ENCODE measurements at places on chromosomes 3 and 15. TPM values are rescaled to one million over a fixed set of nuclear protein-coding genes. Genes with fewer than 3 reads are reported as not detected.

Gene EFHB
- total RNA-seq: 1.3 TPM

Gene TMEM212
- 1.3 TPM for total RNA-seq

Gene ALG1L2
- not detected for total RNA-seq

Gene ITGA11
- total RNA-seq: 8.5 TPM

Gene STARD9
- 18.6 TPM for total RNA-seq

Gene CLRN1
- not detected for total RNA-seq

Gene GABRR3
- not detected for total RNA-seq

Gene EXOSC7
- total RNA-seq: 54.9 TPM

Gene AHSG
- not detected for total RNA-seq

Gene KCNMB3
- 3.7 TPM for total RNA-seq

Gene DAPK2
- 23.6 TPM for total RNA-seq

Gene KBTBD13
- total RNA-seq: 0.15 TPM

Gene LPCAT4
- total RNA-seq: 10.7 TPM

Gene RYR3
- 1.8 TPM for total RNA-seq

Gene ZNF80
- not detected for total RNA-seq

Gene SSR3
- 109 TPM for total RNA-seq

Gene OSBPL10
- 47.4 TPM for total RNA-seq

Gene NOX5
- 1.9 TPM for total RNA-seq

Gene OR5K2
- not detected for total RNA-seq

Gene ZNF35
- 18.7 TPM for total RNA-seq

Gene HYKK
- 8.6 TPM for total RNA-seq

Gene ABHD14A
- total RNA-seq: 17.1 TPM

Gene SKOR1
- 1.1 TPM for total RNA-seq

Gene SOX2
- under 0.01 TPM for total RNA-seq

Gene ZWILCH
- 4.0 TPM for total RNA-seq

Gene CCR9
- not detected for total RNA-seq

Gene STRA6
- total RNA-seq: 1.0 TPM

Gene BCHE
- total RNA-seq: 0.33 TPM

Gene LRRC15
- total RNA-seq: 0.33 TPM

Gene ADGRG7
- not detected for total RNA-seq

Gene CNTN6
- not detected for total RNA-seq

Gene CIB2
- 2.9 TPM for total RNA-seq

Gene RTP1
- not detected for total RNA-seq

Gene LRRN1
- total RNA-seq: 4.3 TPM

Gene ST8SIA2
- total RNA-seq: 0.59 TPM

Gene ITPKA
- total RNA-seq: 0.15 TPM

Gene SIDT1
- 52.8 TPM for total RNA-seq

Gene FBXO40
- not detected for total RNA-seq

Gene DPPA2
- total RNA-seq: not detected

Gene DHFR2
- total RNA-seq: 8.5 TPM

Gene RNF123
- 22.1 TPM for total RNA-seq

Gene ARHGEF26
- total RNA-seq: 19.8 TPM

Gene CAV3
- not detected for total RNA-seq

Gene CADPS
- total RNA-seq: under 0.01 TPM

Gene PSTPIP1
- total RNA-seq: 11.0 TPM

Gene IGDCC3
- not detected for total RNA-seq

Gene PPP2R3A
- total RNA-seq: 20.6 TPM

Gene ECE2
- not detected for total RNA-seq

All from breast epithelium (tissue), 4 donors.